ENCODE measurements at places on chromosomes 11 and 22. TPM values are rescaled to one million over a fixed set of nuclear protein-coding genes. Genes with fewer than 3 reads are reported as not detected.

The POU2AF3 gene
- total RNA-seq, result 4.5 TPM

The SHISAL1 gene
- 0.27 TPM for total RNA-seq

The MMP12 gene
- 11.7 TPM for total RNA-seq

The APOL5 gene
- total RNA-seq, result not detected

The SLC17A6 gene
- not detected for total RNA-seq

The MAFF gene
- 5.2 TPM for total RNA-seq

DNA sequence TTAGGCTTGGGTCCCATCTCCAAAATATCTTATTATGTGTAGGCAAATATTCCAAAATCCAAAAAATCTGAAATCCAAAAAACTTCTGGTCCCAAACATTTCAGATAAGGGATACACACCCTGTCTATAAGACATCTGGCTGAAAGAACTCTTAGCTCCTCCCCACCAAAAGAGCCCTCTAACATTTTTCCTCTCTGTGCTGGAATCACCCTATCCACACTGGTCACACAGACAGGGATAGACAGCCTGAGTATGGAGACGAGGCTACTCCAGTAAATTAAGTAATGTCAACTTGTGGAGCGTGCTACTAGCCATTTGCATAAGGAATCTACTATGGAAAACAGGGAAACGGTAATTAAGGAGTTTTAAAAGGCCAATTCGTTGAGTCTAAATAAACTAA lies 24.9 kb downstream of the ATP6V1E1 start:
- no peak for DNase-seq
- H3K36me3 ChIP-seq, result no peaks in the 10 kb centered on the region
- no peaks in the 10 kb centered on the region for H3K27me3 ChIP-seq
- H3K27ac ChIP-seq, result no peak overlapping the region

GRCh38 chr22:42635531-42635930 lies 4.9 kb downstream of the ATP5MGL start:
- peaks cover 9% of the 10 kb centered on the region for H3K36me3 ChIP-seq
- no peaks in the 10 kb centered on the region for H3K27me3 ChIP-seq
- no peaks in the 10 kb centered on the region for H3K4me1 ChIP-seq
- no peak overlapping the region for H3K4me3 ChIP-seq
- DNase-seq, result peak; percentile 34
- peak overlapping the region; percentile 60 for H3K27ac ChIP-seq

GRCh38 chr11:46112961-46113607 lies 8.2 kb downstream of the PHF21A start:
- no peaks in the 10 kb centered on the region for H3K27me3 ChIP-seq
- peak; percentile 39 for DNase-seq
- H3K36me3 ChIP-seq, result no peaks in the 10 kb centered on the region
- H3K27ac ChIP-seq, result no peak overlapping the region
- H3K4me1 ChIP-seq, result no peaks in the 10 kb centered on the region

DNA sequence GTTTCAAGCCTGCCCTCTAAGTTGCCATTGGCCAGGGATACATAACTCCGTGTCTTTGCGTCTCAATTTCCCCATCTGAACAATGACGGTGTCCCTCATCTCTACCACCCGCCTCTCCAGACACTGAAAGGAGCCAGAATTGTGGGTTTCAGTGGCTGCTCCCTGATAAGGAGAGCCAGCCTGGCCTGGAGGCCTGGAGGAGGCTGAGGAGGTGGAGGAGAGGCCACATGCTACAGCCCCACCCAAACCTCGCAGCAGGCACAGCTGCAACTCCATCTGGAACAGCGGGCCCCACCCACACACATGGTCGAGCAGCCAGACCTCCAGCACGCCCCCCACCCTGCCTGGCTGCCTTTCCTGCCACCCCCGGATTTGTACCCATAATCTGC lies 34.4 kb upstream of the CD82 start:
- no peaks in the 10 kb centered on the region for H3K27me3 ChIP-seq
- H3K36me3 ChIP-seq, result no peaks in the 10 kb centered on the region
- no peak overlapping the region for H3K4me3 ChIP-seq
- DNase-seq, result no peak
- H3K27ac ChIP-seq, result no peak overlapping the region

DNA sequence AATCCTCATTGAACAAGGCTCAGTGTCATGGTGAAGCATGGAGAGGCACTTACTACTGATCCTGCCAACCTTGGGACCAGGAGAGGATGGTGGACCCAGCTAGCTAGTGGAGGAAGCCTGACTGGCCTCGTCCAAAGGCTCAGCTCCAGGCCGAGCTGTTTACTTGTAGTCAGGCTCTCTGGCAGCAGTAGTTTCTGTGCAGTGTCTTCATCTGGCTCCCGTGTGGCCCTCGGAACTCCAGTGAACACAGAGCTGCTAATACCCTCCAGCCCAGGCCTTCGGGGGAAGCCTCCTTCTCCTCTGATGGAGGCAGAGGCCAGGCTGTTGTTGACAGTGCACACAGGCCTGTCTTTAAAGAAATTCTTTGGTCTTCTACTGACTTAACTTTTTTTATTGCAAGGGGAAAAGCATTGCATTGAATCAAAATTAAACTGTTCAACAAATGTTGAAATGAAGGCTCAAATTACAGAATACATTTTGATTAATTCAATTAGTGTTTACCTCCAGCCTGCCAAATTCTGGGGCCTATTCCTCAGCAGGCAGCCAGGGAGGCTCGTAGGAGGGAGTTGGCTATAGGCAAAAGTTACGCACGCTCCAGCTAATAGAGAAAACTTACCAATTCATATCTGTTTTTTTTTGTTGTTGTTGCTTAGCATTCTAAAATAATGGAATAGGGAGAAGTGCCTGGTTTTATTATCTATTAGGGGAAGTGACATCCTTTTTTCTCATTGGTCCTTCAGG lies 18.8 kb downstream of the PPFIBP2 start:
- H3K27ac ChIP-seq, result no peak overlapping the region
- no peak for DNase-seq
- H3K4me1 ChIP-seq, result no peaks in the 10 kb centered on the region
- no peaks in the 10 kb centered on the region for H3K36me3 ChIP-seq
- no peaks in the 10 kb centered on the region for H3K27me3 ChIP-seq
- H3K4me3 ChIP-seq, result no peak overlapping the region

- H3K4me1 ChIP-seq, result no peaks in the 10 kb centered on the region
- no peaks in the 10 kb centered on the region for H3K36me3 ChIP-seq
- no peaks in the 10 kb centered on the region for H3K27me3 ChIP-seq
- DNase-seq, result no peak
- no peak overlapping the region for H3K4me3 ChIP-seq
- no peak overlapping the region for H3K27ac ChIP-seq
Observed at GRCh38 chr11:86804951-86805350, 4.6 kb downstream of the PRSS23 start.

DNA sequence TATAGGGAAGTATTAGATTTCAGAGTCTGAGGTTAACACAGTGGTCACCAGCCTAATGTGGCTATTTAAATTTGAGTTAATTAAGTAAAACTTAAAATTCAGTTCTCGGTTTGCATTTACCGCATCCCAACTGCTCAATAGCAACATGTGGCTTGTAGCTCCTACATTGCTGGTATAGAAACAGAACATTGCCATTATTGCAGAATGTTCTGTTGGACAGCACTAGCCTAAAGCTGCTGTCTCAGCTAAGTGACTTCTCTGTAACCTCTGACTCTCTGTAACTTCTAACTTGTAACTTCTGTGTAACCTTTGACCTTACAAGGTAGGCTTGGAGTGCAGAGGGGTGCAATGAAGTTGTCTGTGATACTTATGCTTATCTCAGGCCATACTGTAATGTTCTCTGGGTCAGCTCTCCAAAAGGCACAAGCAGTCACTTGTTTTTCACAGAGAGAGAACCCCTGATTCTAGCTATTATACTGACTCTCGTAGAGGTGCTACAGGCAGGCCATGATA lies 78.7 kb downstream of the ZNRF3 start:
- no peaks in the 10 kb centered on the region for H3K27me3 ChIP-seq
- peaks cover 6% of the 10 kb centered on the region for H3K4me1 ChIP-seq

DNA sequence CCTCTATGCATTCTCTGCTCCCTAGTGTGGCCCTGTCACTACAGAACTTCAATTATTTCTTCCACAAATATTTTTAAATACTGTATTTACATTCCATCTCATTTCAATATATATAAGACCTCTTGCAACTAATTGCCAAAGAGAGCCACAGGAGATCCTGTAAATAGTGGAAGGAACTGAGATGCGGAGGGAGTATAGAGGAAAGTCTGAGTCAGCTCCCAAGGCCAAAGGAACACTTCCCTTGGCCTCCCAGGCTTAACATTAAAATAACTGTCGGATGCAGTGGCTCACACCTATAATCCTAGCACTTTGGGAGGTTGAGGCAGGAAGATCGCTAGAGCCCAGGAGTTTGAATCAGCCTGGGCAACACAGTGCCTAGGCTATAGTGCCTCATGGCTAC lies 31.2 kb downstream of the RBFOX2 start:
- H3K4me3 ChIP-seq, result no peak overlapping the region
- no peaks in the 10 kb centered on the region for H3K36me3 ChIP-seq
- no peaks in the 10 kb centered on the region for H3K27me3 ChIP-seq
- no peaks in the 10 kb centered on the region for H3K4me1 ChIP-seq

DNA sequence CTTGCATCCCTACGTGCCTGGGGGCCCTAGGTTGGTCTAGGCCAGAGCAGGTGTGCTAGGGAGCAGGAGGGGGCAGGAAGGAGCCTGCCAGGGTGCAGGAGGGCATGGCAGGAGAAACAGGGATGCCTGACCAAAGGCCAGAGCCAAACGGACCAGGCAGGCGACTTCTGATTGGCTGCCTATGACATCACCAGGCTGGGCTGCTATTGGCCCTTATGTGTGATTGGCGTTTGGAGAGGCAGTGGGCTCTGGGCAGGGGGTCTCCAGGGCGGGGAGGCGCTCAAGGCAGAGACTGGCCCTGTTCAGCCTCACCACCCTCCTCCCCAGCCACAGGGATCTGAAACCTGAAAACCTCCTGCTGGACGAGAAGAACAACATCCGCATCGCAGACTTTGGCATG lies 44.4 kb downstream of the MOB2 start:
- no peak overlapping the region for H3K27ac ChIP-seq
- H3K27me3 ChIP-seq, result no peaks in the 10 kb centered on the region
- no peaks in the 10 kb centered on the region for H3K36me3 ChIP-seq
- DNase-seq, result no peak
- no peak overlapping the region for H3K4me3 ChIP-seq

- no peak for DNase-seq
- H3K36me3 ChIP-seq, result no peaks in the 10 kb centered on the region
- no peaks in the 10 kb centered on the region for H3K27me3 ChIP-seq
- no peak within 1 kb of the TSS for H3K27ac ChIP-seq
- H3K4me1 ChIP-seq, result no peaks in the 10 kb centered on the region
- H3K4me3 ChIP-seq, result no peak within 1 kb of the TSS
Observed at GRCh38 chr22:22520020-22520656, at the start of gene ZNF280A. ZNF280A (minus strand) TSS chr22:22520270; CDS start chr22:22515630, 4,640 bp downstream.

- H3K4me3 ChIP-seq, result no peak overlapping the region
- peaks cover 27% of the 10 kb centered on the region for H3K36me3 ChIP-seq
- H3K4me1 ChIP-seq, result no peaks in the 10 kb centered on the region
- no peaks in the 10 kb centered on the region for H3K27me3 ChIP-seq
- no peak for DNase-seq
- H3K27ac ChIP-seq, result no peak overlapping the region
Observed at GRCh38 chr11:65352783-65353182, 1.8 kb upstream of the TIGD3 start.

- peaks cover 3% of the 10 kb centered on the region for H3K4me1 ChIP-seq
- peak; percentile 76 for DNase-seq
- no peak overlapping the region for H3K27ac ChIP-seq
- no peaks in the 10 kb centered on the region for H3K27me3 ChIP-seq
- H3K4me3 ChIP-seq, result no peak overlapping the region
Observed at GRCh38 chr11:2196970-2197770, 25.6 kb upstream of the TH start.

- H3K27ac ChIP-seq, result no peak overlapping the region
- no peak overlapping the region for H3K4me3 ChIP-seq
- no peaks in the 10 kb centered on the region for H3K36me3 ChIP-seq
- no peak for DNase-seq
- no peaks in the 10 kb centered on the region for H3K4me1 ChIP-seq
- no peaks in the 10 kb centered on the region for H3K27me3 ChIP-seq
Observed at GRCh38 chr11:25298450-25298849, 801.6 kb downstream of the LUZP2 start.

DNA sequence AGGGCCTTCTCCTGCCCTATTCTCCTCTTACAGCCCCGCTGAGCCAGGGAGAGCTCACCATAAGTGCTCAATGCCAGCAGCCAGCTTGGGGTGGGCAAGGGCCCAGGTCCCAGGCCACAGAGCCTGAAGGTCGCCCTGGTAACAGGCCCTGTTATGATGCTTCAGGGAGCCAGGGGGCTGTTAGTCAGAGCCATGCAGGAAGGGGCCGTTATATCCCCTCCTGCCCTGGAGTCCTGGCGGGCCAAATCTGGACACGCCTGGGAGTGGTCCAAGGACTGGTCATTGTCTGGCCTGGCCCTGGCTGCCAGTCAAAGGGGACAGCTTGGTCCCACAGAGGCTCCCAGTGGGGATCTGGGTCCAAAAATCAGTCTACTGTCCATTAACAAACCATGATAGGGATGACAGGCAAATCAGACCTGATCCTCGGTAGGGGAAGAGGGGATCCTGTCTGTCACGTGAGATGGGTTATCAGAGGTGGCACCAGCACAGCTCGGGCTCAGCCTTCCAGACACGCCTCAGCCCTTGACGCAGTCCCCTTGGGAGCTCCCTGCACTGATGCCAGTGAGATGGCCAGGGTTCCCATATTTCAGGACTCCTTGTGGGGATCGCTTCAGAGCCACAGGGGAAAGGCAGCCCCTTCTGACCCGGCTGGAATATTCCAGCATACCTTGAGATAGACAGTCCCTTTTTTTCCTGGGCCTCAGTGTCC lies 55.9 kb downstream of the LRRC32 start:
- no peaks in the 10 kb centered on the region for H3K27me3 ChIP-seq
- no peaks in the 10 kb centered on the region for H3K4me1 ChIP-seq
- H3K4me3 ChIP-seq, result no peak overlapping the region
- DNase-seq, result no peak
- no peak overlapping the region for H3K27ac ChIP-seq
- H3K36me3 ChIP-seq, result no peaks in the 10 kb centered on the region

DNA sequence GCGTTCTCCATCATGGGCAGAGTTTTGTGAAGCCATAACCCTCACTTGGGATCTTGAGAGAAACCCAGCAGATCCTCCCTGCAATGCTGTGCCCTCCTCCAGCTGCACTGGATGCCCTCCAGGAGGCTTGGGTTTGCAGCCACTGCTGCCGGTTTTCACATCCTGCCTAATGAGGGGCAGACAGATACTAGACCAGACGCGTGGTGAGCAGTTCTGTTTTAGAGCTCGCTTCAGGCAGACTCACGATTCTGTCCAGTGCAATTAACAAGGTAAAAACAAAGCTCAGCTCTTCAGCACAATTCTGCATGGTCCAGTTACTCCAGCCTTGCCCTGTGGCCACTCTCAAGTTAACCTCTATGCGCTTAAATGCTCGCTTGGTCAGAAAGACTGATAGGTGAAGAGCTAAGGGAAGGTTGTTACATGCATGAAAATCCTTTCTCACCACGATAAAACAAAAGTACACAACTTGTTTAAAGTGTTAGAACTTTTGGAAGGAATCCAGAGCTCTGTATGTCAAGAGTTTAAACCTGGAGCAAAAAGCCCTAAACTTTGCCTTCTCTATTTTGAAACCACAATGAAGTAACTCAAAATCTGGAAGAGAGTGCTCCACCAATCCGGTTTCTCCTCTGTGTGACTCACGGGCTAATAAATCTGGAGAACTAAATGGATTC lies 292.3 kb upstream of the FAT3 start:
- no peaks in the 10 kb centered on the region for H3K4me1 ChIP-seq
- no peak overlapping the region for H3K27ac ChIP-seq
- no peaks in the 10 kb centered on the region for H3K27me3 ChIP-seq
- no peak for DNase-seq
- no peak overlapping the region for H3K4me3 ChIP-seq
